EL (cell line): ENCODE measurements at places on chromosomes 6 and 20.
A peak's percentile ranks its signal among the peaks of the same experiment; 100 is the strongest.

DNA sequence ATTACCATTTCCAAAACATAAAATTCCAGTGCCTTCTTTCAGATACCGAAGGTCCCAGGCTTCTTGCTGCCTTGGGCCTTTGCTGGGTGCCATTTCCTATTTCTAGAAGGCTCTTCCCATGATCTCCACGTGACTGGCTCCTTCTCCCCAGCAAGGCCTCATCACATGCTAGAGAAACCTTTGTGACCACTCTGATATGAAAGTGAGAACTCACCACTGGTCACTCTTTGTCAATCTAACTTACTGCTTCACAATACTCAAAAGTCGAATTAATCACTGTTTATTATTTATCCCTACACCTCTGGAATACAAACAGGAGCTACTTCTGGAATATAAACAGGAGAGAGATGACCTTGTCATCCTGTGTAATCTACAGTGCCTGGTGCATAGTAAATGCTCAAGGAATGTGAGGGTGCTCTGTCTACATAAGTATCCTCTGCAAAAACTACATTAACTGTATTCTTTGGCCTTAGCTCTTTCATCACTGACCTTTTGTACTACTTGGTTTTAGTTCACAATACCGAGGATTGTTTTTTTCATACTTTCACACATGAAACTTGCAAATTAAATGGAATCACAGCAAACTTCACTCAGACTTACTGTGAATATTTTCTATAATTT is 1.6 kb downstream of the STX7 start:
- no peak for DNase-seq

GRCh38 chr6:62175195-62175594 is 110.8 kb downstream of the KHDRBS2 start:
- DNase-seq: no peak

DNA sequence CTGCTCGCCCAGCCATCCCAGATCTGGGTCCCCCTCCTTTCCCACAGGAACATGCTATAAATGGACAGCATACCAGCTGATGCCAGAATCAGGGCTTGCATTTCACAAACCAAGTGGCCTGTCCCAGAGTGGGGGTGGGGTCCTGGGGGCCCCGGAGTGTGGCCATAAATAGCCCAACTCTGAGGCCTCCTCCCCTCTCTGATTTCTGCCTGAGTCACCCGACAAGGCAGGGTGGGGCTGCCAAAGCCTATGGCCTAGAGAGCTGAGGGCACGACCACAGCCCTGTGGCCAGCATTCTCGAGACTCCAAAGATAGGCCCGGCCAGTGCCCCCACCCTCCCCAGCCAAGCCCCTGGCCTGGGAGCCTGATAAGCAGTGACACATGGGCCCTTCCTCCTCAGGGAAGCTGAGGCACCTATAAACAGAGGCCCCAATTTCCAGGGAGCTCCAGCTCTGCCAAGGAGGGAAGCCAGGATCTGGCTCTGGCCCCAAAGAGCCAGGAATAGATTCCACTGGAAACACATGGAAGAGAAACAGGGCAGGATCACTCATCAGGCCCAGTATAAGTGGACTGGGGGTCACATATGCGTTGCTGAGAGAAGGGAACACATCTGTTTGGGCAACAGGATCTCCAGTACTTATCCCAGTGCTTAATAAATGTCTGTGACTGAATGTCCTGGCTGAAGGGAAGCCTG is 20.3 kb downstream of the SNTA1 start:
- peak; percentile 82 for DNase-seq

DNA sequence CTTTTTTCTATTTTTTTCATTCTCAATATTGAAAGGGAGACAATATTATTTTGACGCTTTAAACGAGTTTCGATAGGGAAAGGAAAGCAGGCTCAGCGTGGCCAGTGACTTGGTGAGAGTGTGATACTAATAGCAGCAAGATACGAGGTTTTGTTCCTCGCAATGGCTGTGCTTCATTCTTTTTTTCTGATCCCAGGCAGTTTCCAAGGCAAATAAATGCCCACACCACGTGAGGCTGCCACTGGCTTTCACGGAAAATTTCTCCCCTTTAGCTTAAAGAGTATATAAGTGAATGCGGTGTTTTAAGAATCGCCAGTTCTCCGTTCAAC is 196.4 kb upstream of the ZNF184 start:
- DNase-seq: peak; percentile 19

DNA sequence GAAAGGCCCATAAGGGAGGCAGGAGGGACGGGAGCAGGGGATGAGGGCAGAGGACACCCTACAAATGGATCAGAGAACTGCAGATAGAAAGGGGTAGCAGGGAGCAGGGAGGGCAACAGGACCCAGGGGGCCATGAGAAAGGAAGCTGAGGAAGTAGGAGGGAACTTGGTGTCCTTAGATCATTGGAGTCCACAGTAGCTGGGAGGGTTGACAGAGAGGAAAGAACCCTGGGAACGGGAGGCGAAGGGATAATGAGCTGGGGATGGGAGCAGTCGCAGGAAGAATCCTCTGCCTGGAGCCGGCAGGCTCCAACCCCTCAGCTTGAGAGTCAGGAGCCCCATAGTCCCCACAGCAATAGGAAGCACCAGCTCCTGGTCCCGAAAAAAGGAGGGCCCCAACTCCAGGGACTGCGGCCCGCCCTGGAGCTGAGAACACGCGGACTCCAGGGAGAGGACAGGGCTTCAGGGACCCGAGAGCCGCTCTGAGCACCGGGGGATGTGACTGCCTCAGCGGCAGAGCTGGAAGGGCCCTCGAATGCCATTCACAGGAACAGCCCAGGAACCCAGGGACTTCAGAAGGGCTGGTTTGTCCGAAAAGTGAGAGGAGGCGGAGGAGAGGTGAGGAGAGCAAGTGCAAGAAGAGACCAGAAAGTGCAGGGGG is 32.7 kb downstream of the HLA-A start:
- DNase-seq: no peak
